ENCODE measurements at places on chromosomes 11 and 22.
A peak's percentile ranks its signal among the peaks of the same experiment; 100 is the strongest.

DNA sequence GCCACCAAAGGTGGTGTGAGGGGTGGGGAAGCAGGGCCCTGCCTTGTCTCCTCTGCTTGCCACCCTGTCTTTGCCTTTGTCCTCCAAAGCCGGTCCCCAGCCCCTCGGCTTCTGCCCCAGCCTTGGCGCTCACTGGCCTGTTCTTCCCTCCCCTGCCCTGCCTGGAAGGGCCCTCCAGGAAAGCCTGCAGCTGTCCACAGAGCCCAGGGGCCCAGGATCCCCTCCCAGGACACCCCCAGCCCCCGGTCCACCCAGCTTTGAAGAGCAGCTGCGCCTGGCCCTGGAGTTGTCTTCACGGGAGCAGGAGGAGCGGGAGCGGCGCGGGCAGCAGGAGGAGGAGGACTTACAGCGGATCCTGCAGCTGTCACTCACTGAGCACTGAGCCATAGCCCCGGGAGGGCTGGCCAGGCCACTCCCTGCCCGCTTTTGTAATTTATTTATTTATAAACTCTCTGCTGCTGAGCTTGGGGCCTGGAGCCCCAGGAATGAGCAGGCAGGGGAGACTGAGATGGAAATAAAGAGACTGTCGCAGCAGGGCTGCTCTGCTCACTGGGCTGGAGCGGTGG lies 1.3 kb upstream of the SSH3 start:
- peak; percentile 80 for DNase-seq

DNA sequence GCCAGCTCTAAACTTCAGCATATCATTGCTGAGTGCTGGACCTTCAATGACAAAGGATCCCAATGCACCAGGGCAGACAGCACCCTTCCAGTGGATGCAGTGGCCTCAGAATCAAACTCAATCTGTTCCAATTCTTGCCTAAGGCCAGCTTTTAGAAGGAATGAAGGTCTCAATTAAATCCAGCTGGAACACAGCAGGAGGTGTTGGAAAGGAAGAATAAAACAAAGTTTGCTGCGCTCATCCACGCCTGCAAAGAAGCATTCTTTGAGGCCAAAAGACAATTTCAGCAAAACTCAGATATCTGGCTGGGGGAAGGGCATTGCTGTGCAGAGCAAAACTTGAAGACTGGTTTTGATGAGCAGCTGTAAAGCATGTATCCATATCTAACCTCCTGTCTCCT lies 120.7 kb downstream of the CCDC81 start:
- no peak for DNase-seq

GRCh38 chr11:11871991-11872401 lies 30.2 kb downstream of the USP47 start:
- DNase-seq = no peak

DNA sequence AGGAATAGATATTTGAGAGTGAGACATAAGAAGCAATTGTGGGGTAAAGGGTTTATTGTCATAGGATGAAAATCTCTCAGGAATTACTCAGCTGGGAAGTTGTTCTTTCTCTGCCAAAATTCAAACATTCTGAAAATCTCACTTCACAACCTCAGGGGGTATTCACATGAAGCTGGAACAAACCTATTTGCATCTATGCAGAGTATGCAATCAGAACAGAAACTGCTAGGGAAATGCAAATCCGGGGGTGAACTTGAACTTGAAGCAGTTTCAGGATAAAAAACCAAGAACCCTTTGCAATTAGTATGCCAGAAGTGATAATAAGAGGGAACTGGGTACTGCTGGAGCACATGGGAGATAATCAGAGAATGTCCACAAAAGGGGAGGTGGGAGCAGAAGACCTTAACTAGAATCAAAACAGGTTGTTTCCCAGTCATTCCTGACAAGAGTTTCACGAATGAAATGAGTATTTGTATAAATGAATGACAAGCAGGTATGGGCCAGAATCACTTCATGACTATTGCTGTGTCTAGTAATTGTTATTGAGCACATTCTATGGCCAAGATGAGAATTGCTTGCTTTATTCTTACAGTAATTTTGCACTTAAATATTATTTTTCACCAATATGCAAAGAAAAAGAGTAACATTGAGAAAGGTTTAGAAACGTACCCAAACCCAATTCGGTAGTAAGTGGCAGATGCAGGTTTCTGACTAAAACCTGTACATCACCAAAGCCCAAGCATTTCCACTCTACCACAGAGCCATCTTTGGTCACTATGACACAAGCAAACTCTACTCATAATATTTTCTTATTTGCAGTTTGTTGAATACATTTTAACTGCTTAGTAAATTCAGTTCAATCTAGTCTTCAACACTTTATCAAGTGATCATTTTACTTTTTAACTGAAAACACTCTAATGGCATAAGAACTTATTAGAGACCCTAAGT lies 61.8 kb upstream of the UBASH3B start:
- no peak for DNase-seq

DNA sequence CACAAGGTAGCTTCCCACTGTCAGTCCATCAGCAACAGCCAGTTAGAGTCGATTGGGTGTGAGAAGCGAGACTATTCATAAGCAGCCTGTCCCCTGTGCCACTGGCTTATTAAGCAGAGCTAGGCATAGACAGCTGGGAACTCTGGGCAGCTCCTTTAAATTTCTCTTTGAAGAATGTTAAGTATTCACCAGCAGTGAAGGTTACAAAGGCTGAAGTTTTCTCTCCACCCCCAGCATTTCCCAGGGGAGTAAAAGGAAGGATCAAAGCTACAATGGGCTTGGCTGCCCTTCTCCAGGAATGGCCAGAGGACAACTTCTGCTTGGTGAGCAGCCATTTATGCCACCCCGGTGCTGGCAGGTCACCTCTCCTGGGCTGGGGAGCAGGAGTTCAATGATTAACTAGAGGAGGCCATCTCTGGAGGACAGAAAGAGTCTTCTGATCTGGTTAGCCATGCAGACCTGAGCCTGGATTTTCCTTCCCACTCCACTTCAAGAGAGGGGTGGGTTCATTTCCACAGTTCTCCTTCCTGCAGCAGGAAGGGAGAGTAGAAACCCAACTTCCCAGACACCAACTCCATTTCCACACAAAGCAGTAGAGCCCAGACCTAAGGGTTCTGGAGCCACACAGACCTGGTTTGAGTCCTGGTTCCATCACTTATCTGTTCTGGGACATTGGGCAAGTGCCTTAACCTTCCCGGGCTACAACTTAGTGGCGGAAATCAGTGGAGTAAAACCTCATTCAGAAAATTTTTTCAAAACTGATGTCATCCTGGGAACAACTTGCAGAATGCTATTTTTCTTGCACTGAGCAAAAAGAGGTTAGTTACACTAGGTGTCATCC lies 22.6 kb downstream of the POU2AF3 start:
- DNase-seq = no peak

DNA sequence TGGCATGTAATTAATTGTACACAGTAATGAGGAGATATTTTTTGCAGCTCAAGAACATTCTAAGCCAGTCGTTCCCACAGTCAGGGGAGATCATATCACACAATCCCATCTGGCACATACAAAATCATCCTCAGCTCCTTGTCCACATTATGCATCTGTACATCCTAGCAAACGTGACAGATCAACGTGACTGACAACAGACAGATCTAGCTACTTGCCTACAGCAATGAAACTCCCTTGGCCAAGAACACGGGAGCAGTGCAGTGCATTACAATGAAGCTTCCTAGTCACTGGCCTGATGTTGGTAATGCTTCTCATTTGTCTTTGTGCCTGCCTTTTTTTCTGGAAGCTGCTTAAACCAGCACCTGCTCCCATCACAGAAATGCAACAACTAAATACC lies 24.5 kb upstream of the GUCY1A2 start:
- DNase-seq = no peak

- no peak for DNase-seq
Measured at GRCh38 chr22:50581950-50582492, 628 bp downstream of the CHKB start.
